ENCODE measurements at places on chromosomes 7 and 10. TPM values are rescaled to one million over a fixed set of nuclear protein-coding genes. Genes with fewer than 3 reads are reported as not detected.

Gene RHBDD2
- total RNA-seq, result 8.5 TPM

Gene BICC1
- 32.5 TPM for total RNA-seq

Gene ZMYND11
- 71.4 TPM for total RNA-seq

Gene SORBS1
- total RNA-seq, result 74.8 TPM

Gene DNAJC12
- total RNA-seq, result 8.2 TPM

Gene PNPLA8
- 43.0 TPM for total RNA-seq
